AG10803 (cell line): ENCODE measurements at places on chromosomes 7 and 10.

DNA sequence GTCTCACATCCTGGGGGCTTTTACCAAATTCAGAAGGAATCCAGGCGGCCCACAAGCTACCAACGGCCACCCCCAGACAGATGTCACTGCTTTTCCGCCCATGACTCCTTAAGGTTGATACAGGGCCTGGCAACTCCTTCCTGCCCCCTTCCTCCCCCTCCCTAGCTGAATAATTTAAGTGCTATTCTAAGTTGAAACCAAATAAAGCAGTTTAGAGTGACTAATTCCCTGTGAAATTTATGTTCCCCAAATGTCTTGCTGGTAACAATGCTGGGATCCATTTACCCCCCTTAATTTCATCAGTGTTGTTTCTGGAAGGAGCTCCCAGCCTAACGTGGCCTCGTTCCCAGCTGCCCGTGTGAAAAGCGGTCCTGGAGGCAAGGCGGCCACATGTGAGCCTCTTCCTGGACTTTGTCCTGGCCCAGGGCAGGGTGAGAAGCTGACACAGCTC lies 109.6 kb downstream of the TMEM130 start:
- DNase-seq = peak; percentile 86

- DNase-seq = no peak
Measured at GRCh38 chr10:132492323-132493025, 45.1 kb upstream of the INPP5A start.

DNA sequence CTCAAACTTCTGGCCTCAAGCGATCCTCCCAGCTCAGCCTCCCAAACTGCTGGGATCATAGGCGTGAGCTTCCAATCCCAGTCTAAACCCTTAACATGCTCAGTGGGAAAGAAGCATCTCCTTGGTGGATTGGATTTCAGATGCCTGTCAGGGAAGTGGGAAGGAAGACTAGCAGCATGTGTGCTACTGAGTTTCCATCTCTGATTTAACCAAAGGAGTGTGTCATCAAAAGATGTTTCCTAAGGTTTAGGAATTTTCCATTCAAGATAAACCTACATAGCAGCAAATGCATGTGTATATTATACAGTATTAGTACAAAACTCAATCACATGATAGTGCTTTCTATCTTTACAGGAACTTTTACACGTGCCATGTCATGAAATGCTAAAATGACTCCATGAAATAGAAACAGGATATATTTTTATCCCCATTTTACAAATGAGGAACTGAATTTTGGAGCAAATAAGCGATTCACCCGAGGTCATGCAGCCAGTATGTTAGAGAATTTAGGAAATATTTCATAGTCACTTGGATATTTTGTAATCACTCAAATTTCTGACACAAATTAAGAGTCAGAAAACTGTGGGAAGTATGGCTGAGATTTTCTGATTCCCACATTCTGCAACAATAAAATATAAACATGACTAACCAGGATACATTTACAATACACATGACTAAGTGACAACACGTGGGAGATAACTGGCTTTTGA lies 11.4 kb upstream of the TMEM26 start:
- peak; percentile 68 for DNase-seq

DNA sequence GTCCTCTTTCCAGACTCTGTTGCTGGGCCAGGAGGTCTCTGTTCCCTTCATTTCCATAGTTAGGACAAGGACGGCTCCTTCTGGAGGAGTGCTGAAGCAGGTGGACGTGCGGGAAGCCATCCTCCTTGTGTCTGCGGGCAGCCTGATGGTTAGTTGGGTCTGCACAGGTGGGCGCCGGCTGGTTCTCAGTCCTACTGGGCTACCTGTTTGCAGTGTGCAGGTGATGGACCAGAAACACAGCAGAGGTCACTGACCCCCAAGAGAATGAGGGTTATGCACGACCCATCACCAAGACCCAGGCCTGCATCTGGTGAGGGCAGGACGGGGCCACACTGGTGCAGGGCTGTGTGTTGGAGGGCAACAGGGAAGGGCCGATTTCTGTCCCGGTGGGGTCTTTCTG lies 7.8 kb downstream of the RARRES2 start:
- DNase-seq = no peak

DNA sequence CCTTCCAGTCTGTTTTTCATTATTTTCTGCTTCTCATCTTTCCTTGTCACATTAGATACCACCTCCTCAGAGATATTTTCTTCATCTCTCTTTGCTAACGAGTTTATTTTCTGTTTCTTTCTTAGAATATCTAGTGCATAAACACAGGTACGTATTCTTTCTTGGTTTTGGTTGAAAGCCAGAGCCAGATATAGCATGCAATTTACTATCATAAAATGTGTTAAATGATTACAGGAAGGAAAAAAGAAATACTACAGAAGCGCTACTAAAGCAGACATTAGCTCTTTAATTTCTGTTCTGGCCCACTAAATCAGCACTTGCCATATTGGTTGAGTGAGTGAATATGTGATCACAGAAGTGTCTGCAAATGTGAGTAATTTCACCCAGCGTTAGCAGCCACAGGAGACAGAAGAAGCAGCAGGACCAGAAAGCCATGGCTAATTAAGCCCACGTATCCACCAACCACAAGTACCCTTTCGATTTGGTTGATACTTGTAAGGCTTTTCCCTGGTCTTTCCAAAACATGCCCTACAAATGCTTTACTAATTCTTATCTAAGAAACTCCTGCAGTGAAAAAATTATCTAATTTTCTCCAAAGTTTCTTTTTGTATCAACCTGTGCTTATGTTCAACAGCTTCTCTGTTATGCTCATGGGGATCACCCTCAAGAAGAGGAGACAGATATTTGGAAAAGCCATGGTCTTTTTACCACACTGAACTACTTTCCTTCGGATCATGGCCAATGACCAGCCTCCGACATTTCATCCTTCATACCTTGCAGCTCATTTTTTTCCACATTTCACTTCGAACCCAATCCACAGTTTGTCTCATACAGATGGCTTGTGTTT lies 23.1 kb upstream of the MACC1 start:
- DNase-seq = no peak

DNA sequence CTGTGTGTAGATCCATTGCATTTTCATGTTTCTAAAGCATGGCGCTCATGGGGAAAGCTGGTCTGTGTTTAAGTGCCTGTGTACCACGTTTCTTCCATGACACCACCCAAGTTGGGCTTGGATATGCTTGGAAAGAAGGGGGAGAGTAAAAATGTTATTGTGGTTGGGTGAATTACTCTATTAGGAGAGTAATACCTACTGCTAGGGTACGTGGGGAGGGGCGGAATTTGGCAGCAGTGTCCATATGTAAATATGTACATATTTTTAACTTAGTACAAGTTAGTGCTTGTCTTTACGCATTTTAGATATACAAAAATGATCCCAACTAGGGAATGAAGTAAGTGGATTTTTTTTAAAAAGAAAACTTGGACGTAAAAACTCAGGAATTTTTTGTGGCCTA lies 42.9 kb upstream of the SAMD8 start:
- no peak for DNase-seq

DNA sequence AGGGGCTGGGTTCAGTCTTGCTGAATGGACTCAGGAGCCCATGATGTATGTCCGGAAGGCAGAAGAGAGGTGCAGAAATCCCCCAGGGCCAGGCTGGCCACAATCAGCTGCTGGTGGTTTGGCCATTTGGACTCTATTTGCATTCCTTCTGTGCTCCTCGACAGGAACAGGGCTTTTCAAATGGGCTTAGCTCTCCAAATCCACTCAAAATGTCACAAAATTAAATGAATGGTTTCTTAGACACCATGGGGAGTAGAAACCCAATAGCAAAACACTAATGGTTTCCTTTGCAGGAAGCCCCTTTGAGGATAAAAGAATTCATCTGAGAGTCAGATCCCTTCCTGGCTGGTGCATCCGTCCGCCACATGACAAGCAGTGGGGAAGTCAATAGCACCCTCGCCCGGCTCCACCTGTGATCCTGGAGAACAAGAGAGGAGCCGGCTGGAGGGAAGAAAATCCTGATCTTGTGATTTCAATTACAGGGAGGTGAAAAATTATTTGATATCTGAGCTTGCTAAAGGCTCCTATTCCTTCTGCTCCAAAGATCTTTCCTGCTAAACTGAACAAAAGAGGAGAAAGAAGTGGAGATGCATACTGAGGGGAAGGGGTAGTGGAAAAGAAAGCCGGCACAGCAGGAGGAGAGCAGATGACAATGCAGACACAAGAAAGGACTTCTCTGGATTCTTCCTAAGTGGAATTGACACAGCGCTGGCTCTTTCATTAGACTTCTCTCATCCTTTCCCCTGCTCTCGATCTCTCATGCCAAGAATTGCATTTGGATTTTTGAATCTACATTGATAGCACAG lies 190.7 kb downstream of the C7orf25 start:
- peak; percentile 70 for DNase-seq

GRCh38 chr7:132519936-132520335 lies 56.3 kb downstream of the PLXNA4 start:
- peak; percentile 54 for DNase-seq

- no peak for DNase-seq
Measured at GRCh38 chr7:19105546-19105945, 11.9 kb downstream of the TWIST1 start.

- DNase-seq = peak; percentile 63
Measured at GRCh38 chr10:62081341-62082270, 180.1 kb downstream of the ARID5B start.

DNA sequence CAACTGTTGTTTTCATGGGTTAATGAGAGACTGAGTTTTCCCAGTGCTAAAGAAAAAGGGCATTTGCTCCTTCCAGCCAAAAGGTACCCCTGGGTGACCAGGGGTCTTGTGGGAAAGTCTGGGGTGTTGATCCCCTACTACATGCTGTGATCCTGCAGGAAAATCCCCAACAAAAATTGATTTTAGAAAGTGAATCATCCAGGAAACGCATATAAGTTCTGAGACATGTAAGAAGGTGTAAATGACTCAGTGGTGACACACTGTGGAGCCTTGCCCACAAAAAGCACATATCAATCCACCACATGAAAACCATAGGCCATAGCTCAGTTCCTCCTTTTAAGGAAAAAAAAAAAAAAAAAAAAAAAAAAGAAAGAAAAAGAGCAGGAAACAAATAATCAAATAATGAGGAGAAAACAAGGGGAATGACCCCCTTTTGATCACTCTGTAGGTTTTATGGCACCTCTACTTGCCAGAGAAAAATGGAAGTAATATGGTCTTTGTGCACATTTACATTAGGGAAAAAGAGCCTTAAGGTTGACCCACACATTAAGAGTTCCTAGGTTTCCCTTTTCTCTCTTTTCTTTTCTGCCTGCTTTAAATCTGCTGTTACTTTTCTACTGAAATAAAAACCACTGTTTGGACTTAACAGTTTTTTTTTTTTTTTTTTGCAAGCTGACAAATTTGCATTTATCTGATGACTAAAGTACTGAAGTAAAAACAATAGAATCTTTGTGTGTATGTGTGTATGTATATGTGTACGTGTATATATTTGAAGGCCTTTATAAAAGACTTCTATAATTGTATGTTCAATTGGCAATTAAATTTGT lies 386.0 kb downstream of the KIF20B start:
- no peak for DNase-seq

DNA sequence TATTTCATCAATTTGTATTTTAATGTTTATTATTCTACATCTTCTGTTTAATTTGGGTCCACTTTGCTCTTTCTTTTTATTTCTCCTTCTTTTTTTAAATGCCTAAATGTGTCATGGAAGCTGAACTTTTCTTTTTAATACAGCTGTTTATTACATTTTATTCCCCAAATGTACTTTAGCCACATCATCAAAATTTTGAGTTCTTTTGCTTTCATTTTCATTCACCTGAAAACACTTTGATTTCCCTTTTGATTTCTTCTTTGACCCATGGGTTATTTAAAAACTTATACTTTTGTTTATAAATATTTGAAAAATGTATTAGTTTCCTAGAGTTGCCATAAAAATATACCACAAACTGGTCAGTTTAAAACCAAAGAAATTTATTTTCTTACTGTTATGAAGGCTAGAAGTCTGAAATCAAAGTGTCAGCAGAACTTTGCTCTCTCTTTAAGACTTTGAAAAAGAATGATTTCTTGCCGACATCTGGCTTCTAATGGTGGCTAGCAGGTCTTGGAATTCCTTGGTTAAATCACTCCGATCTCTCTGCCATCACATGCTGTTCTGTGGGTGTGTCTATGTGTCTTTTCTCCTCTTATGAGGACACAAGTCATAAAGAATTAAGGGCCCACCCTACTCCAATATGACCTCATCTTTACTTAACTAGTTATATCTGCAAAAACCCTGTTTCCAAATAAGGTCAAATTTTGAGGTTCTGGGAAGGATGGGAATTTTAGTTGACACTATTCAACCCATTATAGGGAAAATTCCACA lies 225.5 kb downstream of the ANKRD7 start:
- no peak for DNase-seq

- peak; percentile 70 for DNase-seq
Measured at GRCh38 chr10:22681783-22682183, 32.6 kb downstream of the PIP4K2A start.

DNA sequence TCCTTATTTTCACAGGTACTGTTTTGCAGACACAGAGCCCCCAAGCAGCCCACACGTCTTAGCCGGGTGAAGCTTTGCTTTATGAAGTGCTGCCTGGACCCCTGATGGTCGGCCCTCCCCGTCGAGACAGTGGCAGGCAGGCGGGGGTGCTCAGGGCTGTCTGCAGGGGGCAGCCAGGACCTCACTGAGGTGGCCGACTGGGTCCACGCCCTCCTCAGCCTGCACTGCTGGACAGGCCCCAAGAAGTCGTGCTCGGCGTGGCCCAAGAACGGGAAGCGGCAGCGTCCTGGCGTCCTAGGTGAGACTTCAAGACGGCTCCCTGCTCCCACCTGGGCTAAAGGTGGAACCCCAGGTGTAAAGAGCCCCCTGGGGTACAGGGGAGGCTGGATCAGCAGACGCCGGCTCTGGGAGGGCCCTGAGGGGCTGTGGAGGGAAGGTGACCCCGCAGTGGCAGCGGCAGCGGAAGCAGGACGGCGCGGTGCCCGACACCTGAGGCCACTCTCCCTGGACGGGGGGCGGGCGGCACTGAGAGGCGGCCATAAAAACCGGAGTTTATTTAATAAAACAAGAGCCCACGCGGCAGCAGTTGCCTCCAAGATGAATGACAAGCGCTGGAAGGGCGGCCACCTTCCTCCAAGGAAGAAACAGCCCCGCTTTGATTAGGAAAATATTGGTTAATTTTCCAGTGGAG lies 179.4 kb downstream of the ELFN1 start:
- DNase-seq = no peak

- no peak for DNase-seq
Measured at GRCh38 chr7:70790215-70791073, 341.5 kb upstream of the GALNT17 start.

DNA sequence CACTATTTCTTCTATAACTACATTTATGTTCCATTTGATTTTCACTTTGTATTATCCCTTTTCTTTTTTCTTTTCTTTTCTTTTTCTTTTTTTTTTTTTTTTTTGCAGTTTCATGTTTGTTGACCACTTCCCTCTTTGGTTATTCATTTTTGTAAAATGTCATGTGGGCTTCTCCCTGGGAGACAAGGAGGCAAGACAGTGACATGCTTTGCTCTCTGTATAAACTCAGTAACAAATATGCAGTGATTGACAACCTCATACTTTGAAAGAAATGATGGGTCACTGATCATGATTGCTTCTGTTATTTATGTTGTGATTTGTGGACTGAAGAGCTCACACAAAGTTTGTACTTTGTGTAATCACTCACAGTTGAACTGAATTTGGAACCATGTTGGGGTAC lies 90.2 kb upstream of the ABI1 start:
- DNase-seq = no peak
